HCEC 1CT (cell line): ENCODE measurements at places on chromosomes 11 and 22.

DNA sequence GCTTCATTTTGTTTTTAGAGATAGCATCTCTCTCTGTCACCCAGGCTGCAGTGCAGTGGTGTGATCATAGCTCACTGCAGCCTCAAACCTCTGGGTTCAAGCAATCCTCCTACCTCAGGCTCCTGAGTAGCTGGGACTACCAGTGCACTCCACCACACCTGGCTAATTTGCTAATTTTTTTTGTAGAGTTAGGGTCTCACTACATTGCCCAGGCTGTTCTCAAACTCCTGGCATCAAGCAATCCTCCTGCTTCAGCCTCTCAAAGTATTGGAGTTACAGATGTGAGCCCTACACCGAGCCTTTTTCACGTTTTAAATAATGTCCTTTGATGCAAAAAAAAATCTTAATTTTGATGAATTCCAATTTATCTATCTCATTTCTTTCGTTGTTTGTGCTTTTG lies 75.4 kb upstream of the LINC01488 start:
- DNase-seq = no peak

DNA sequence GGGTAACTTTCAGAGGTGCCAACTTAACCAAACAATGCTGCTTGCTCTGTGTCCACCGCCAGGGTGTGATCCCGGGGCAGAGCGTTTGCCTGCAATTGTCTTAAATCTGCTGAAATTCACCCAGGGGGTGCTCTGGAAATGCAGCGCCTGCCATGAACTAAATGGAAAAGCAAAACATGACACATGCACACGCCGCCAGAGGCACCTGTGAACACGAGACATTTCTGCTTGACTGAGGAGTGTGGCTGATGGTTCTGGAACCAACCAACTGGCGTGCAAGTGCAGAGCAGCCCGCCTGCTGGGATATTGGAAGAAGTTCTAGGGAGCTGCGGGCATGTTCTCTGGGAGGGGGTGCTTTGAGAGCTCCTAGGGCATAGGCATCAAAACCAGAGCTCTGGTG lies 30.4 kb downstream of the DSCAML1 start:
- no peak for DNase-seq

GRCh38 chr11:79570104-79570503 lies 129.3 kb upstream of the TENM4 start:
- DNase-seq = no peak

- no peak for DNase-seq
Measured at GRCh38 chr11:85118151-85118550, 509.0 kb downstream of the DLG2 start.

DNA sequence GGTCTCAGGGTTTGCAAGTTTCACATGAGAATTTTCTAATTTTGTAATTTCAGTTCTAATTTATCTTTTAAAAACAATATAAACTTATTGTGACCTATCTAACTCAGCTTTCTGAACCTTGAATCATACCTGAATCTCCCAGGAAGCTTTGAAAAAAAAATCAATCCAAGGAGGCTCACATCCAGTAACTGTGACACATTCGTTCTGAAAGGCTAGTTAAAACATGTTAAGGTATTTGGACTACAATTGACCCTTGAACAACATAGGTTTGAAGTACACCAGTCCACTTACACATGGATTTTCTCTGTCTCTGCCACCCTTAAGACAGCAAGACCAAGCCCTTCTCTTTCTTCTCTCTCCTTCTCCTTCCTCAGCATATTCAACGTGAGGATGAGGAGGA lies 40.0 kb downstream of the DDI1 start:
- no peak for DNase-seq

DNA sequence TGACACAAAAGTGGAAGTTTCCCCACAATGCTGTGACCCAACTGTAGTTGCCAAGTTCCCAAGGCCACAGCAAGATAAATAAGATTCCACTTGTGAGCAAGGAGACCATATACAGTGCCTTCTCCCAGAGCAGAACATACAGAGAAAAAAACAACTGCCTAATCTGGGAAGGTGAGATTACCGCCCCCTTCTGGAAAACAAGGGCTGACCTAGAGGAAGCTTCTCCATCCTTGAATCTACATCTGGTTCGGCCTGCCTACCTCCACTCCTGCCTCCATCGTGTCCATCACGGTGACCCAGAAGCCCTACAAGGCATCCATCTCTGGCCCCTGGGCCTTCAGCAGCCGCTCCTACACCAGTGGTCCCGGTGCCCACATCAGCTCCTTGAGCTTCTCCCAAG lies 6.1 kb upstream of the RNASEH2C start:
- DNase-seq = no peak

GRCh38 chr22:46259374-46259773 lies 3.8 kb downstream of the PKDREJ start:
- DNase-seq = no peak

DNA sequence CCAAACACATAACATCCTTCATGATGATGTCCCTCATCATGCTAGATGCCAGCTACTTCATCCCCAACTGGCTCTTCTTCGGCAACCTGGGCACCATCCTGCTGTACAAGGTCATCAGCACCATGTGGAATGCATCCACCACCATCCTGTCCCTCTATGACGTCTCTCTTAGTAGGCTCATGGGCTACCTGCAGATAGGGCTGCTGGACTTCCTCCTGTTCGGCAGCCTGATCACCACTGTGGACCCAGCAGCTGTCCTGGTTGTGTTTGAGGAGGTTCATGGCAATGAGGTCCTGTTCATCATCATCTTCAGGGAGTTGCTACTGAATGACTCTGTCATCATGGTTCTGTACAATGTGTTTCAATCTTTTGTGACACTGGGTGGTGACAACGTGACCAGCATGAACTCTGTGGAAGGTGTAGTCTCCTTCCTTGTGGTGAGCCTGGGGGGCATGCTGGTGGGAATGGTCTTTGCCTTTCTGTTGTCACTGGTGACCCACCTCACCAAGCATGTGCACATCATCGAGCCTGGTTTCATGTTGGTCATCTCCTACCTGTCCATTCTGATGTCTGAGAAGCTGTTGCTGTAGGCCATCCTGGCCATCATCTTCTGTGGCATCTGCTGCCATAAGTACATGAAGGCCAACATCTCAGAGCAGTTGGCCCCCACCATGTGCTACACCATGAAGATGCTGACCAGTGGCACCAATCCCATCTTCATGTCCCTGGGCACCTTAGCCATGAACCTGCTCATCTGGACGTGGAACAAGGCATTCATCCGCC lies 120.7 kb upstream of the SERPIND1 start:
- no peak for DNase-seq

DNA sequence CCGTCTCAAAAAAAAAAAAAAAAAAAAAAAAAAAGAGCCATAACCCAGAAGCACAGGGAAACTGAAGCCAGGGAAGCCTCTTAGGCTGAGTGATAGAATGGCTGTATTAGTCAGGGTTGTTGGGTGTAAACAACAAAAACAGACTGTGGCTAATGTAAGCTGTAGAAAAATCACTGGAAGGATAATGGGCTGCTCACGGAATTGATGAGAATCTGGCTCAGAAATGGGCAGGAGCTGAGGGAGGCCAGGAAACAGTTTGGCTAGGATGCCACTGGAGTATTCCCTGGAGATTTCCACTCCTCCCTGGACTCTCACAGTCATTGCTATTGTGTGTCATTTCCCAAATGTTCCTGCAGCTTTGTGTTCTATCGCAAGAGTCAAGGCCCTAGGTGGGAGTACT lies 22.4 kb downstream of the SLC22A6 start:
- no peak for DNase-seq

DNA sequence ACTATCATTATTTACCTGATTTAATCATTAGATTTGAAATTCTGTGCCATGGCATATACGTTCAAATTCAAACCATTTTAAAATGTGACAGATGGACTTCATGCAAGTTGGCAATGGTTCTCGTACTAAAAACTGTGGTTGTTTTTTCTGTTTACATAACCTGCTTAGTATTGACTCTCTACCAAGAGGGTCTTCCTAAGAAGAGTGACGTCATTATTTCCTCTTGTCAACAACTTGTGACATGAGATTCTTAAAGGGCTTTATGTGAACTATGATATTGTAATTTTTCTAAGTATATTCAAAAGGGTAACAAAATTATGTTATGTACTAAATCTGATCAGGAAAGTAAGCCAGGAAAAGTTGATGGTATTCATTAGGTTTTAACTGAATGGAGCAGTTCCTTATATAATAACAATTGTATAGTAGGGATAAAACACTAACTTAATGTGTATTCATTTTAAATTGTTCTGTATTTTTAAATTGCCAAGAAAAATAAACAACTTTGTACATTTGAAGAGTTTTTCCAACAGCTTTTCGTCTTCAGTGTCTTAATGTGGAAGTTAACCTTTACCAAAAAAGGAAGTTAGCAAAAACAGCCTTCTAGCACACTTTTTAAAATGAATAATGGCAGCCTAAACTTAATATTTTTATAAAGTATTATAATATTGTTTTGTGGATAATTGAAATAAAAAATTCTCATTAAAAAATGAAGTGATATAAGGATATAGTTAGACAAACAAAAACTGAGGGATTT lies 87.0 kb downstream of the GRK3 start:
- no peak for DNase-seq

GRCh38 chr11:1622086-1622485 lies at the start of gene KRTAP5-4:
TSS of gene KRTAP5-4 (minus strand) at chr11:1622138. CDS start at chr11:1622093, 45 bp downstream.
- no peak for DNase-seq
